ENCODE measurements at places on chromosomes 6 and 20.

DNA sequence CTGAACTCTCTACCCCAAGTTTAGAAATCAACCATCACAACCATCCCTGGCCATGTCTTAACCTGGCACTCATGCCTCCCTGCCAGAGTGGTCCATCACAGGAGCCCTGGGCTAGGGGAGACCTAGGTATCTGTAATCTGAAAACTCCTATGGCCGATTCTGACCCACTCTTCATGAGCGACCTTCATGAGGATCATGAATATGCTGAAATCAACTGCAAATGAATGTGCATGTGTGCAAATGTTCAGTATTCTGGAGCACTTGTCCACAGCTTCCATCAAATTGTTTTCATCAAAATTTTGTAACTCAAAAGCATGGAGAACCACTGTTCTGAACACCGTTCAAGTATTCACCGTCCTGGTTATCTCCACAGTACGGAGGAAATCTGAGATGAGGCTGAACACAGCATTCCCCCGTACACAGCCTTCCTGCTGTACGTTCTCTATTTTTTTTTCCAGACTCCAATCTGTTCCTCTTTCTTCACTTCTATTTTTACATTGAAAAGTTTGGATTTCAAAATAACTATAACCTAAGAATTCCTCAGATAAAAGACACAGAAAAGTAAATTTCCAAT lies 17.7 kb downstream of the METTL24 start:
- DNase-seq = no peak

- DNase-seq = no peak
These were observed 179.2 kb upstream of the PHACTR1 start for GRCh38 chr6:12537389-12537788.

- no peak for DNase-seq
These were observed 49.9 kb downstream of the TGM2 start for GRCh38 chr20:38115205-38115604.

- DNase-seq = no peak
These were observed at the start of gene DCDC2 for GRCh38 chr6:24357336-24358218. DCDC2 (minus strand) TSS chr6:24358059; CDS start chr6:24357750, 309 bp downstream.

- no peak for DNase-seq
These were observed 151.6 kb downstream of the PRIM2 start for GRCh38 chr6:57469072-57469471.

DNA sequence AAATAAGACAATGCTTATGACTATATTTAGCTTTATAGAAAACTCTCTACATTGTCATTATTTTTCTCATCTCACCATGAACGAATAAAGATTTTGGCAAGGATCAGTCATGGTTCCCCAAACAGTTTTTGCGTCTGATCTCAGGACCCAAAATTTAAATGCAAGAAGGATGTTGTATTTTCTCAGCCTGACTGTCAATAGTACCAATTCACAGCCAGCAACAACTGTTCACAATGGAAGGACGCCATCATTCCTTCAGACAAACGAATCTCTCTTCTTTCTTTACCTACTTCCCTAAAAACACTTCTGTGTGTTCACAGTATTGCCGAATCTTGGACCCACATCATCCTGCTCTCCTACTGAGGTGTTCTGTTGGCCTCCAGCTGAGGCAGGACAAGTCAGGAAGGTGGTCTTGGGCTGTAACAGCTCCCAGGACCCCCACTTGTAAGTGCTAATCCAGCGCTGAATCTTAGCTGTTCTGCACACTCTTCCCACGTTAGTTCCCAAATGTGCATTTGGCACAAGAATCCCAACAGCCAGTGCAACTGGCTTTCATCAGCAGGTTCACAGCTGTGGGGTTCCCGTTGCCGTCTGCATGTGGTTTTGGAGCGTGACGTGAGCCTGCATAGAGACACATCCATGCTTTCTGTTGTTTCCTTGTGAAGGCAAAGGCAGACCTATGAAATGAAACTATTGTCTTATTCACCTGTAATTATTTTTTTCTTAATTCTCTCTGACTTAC lies 600.0 kb downstream of the QKI start:
- no peak for DNase-seq

DNA sequence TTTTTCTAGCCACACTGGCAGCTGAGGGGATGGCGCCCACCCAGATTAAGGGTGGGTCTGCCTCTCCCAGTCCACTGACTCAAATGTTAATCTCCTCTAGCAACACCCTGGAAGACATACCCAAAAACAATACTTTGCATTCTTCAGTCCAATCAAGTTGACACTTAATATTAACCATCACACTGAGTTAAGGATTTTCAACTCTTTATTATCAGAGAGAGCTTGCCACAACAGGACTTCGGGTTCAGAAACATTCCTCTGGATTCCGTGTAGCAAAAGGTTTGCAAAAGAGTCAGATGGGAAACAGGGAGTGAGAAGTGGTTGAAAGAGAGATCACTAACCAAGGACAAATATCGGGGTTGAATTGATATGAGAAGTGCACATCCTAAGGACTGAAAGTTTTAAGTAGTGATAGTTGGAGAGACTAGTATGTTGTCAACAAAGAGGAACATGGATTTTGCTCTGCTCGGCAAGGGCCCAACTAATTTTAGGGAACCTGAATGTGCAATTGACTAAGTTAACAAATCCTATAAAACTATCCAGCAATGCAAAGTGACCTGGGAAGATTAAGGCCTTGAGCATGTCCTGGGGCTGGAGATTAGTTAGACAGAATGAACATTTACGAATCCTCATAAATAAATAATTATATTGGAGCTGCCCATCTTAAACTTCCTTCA lies 137.0 kb upstream of the TENT5A start:
- DNase-seq = no peak

DNA sequence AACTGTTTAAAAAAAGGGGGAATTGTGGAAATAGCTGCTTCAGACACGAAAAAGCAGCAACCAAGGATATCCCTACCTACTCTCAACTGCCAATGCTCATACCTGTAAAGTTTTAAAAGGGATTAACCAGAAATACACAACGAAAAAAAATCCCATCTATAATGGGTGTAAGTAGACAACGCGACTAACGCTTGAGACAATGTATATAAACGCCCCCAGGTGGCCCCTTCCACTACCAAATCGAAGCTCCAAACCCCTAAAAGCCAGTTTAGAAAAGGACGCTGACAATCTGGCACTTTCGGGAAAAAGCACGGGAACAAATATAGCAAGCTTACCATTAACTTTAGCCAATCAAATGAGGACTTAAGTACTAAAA lies 94.5 kb upstream of the BTN3A2 start:
- DNase-seq = peak; percentile 65

GRCh38 chr6:23218751-23219150 lies 649.4 kb downstream of the HDGFL1 start:
- DNase-seq = no peak

- DNase-seq = no peak
These were observed 41.7 kb downstream of the ISM1 start for GRCh38 chr20:13262671-13263360.

DNA sequence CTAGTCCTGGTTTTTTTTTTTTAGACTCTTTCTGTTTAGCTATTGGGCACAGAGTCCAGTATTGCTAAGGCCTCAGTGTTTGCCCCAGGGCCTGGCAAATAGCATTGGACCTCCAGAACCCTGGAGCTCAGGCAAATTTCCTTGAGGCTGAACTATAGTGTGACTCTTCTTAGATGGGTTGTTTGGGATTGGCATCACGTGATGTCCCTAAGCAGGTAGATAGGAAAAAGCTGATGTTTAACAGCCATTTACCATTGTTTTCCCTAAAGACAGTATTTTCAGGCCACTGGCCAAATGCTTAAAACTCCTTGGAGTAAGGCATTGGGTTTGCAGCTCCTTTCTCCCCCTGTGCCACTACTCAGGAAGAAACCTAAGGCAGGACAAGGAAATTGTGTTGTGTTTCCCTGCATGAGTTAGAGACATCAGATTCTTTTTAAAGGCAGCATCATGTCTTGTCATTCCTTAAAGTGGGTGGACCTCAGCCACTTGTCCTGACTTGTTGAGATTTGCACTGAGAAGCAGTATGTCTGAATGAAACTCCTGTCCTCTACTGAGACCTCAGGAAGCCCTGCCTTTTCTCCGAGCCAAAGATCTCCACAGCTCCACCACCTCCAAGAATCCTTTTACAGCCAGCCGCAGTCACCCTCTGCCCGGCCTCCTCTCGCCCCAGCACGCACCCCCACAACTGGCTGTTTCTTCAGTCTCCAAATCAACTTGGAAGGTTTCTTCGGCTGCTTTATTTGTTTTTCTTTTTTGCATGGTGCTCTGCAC lies 46.2 kb upstream of the RNF144B start:
- no peak for DNase-seq

- no peak for DNase-seq
These were observed 29.6 kb downstream of the HLA-DPB1 start for GRCh38 chr6:33105386-33105785.

GRCh38 chr6:56911847-56912246 lies 43.1 kb upstream of the BEND6 start:
- DNase-seq = no peak

DNA sequence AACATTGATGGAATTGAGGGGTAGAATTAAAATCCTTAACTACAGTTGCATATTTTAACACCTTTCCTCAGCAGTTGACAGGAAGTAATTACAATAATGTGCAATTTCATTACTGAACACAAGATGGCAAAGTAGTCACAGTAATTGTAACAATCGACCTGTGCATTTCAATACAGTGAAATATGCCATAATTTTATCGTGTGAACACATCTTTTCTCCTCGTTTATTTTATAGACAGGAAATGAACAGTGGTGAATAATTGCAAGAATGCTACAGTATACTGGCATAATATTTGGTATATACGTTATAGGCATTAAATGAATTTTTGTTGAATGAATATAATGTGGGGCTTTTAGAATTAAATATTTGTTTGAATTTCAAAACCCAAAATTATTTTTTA lies 25.0 kb downstream of the CYB5R4 start:
- no peak for DNase-seq

DNA sequence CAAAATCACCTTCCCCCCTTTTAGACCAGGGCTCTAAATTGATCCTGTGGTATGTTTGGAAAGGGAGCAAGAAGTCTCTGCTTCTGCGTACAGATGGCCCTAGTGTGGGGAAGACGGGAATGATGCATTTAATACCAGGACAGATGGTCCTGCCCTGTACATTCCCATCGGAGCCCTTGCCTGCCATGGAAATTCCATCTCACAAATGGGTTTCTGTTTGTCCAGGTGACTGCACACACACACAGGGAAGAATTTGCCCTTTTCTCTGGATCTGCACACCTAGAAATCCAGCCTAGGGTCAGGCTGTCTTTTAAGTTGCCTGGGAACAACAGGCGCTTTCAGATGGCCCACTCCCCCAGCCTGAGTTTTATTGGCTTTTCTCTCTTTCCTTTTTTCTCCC lies 1.3 kb downstream of the MAS1 start:
- no peak for DNase-seq

GRCh38 chr6:54048782-54049181 lies 62.5 kb upstream of the MLIP start:
- DNase-seq = no peak

GRCh38 chr6:350371-350770 lies 41.2 kb upstream of the IRF4 start:
- DNase-seq = no peak

DNA sequence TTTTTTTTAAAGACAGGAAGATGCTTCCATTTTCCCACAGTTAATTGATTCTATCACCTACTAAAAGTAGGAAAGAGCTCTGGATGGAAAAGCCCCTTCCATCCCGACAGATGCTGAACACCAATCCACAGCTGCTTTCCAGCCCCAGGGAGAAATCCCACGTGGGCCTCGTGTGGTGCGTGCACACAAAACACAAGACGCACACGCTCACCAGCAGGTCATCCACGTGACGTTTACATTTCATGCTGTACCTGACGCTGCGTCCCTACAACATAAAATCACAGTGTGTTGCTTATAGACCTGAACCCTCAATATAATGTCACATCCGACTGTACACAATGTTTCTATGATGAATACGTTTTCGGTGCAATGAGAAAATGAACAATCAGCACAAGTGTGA lies 50.2 kb upstream of the DACT2 start:
- no peak for DNase-seq

GRCh38 chr20:58660855-58661597 lies 9.9 kb downstream of the STX16 start:
- DNase-seq = no peak

DNA sequence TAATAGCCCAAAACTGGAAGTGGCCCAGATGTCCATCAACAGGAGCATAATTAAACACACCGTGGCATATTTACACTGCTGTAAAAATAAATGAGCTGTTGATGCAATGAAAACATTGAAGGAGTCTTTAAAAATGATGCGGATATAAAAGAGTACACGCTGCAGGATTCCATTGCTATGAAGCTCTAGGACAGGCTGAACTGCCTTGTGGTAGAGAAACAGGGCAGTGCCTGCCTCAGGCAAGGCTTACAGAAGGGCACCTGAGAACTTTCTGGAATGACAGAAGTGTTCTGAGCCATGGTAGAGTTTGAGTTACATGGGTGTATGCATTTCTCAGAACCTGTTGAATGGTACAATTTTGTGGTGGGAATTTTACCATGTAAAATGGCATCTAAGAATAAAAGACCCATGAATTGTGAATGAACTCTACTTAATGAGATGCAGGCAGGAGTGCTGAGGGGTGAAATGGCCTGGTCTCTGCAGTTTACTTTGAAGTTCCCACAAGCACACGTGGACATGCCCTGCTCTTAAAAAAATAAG lies 45.3 kb upstream of the RIN2 start:
- DNase-seq = no peak

GRCh38 chr20:48326434-48326691 lies 501.4 kb downstream of the PREX1 start:
- DNase-seq = no peak

- peak; percentile 63 for DNase-seq
These were observed 43.9 kb upstream of the FAM135A start for GRCh38 chr6:70369332-70369950.

GRCh38 chr20:9323622-9324021 lies 190.8 kb upstream of the LAMP5 start:
- no peak for DNase-seq

- DNase-seq = no peak
These were observed 325.2 kb downstream of the NRN1 start for GRCh38 chr6:5681480-5681879.

GRCh38 chr6:97668716-97669115 lies 385.7 kb upstream of the MMS22L start:
- no peak for DNase-seq

GRCh38 chr6:38195113-38195635 lies 375.6 kb downstream of the ZFAND3 start:
- no peak for DNase-seq

DNA sequence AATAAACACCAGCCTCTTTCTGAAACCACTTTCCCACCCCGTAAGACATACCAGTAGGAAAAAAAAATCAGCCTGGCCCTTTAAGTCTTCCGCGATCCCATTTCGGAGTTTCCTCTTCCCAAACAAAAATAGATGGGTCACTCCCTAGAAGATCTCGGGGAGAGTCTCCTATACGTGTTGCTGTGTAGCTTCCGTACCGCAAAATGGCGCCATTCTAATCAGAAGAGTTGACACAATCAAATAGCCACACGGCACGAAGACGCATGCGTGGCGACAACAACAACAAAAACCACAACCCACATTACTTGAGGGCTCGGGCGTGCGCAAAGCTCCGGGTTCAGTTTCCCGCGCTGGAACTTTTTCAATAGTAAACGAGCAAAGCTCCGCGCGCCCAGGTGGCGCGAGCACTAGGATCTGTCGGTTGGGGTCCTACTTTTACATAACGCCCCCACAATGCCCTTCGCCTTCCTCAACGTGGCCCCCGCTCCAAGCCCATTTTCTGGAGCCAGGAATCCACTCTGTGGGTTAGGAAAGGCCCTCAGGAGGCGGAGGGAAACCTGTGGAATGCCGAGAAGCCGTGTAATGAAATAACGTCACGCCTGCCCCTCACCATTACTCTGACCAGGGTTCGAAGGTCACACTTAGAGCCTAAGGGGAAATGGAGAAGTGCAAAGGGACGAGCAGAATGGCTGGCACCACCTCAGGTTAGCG lies at the start of gene GPANK1:
Gene GPANK1 (minus strand): TSS at position 208 of the 711 bp plus-strand sequence. CDS start 519 bp downstream, outside the sequence.
- DNase-seq = peak; percentile 93

- peak; percentile 58 for DNase-seq
These were observed 28.9 kb downstream of the PLG start for GRCh38 chr6:160730911-160731310.

All from HAP-1 (cell line).